Stimulated activated CD4-positive, alpha-beta T cell treated with anti-CD3 and anti-CD28 coated beads, TNF-alpha, amount 100 ng/mL, for 1 hour (primary cell): ENCODE measurements at places on chromosomes 2 and 18.
A peak's percentile ranks its signal among the peaks of the same experiment; 100 is the strongest.

GRCh38 chr2:9944330-9944758, 7.1 kb upstream of the GRHL1 start:
- DNase-seq = no peak

GRCh38 chr2:106581755-106582147, 94.6 kb downstream of the CD8B2 start:
- no peak for DNase-seq

- no peak for DNase-seq
Observed at GRCh38 chr2:142422769-142423168, 292.0 kb upstream of the LRP1B start.

- no peak for DNase-seq
Observed at GRCh38 chr2:117771969-117772630, 42.4 kb upstream of the DDX18 start.

GRCh38 chr2:60597346-60597745, 43.9 kb upstream of the BCL11A start:
- DNase-seq = no peak

DNA sequence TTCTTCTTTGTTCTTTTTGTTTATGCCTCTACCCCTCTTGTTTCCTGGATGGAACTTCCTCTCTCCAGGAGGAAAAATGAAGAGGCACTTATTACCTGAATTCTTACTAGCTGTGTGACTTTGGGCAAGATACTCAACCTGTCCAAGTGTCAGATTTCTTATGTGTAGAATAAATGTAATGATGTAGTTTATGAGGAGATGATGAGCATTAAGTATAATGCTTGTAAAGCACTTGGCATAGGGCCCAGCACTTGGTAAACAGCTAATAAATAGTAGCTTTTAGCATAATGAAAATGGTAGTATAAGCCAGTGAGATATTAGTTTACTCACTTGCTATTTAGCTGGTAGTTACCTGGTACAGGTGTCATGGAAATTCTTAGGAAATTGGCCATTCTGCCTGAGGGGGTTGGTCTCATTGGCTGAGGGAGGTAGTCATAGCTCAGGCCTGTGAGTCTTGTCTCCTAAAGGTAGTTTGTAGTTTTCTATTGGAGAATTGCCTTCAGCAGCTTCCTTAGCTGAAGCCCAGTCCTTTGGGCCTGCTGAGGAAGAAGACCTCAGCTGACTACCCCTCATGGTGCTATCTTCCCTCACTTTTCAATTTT, 133.4 kb upstream of the NABP1 start:
- no peak for DNase-seq

DNA sequence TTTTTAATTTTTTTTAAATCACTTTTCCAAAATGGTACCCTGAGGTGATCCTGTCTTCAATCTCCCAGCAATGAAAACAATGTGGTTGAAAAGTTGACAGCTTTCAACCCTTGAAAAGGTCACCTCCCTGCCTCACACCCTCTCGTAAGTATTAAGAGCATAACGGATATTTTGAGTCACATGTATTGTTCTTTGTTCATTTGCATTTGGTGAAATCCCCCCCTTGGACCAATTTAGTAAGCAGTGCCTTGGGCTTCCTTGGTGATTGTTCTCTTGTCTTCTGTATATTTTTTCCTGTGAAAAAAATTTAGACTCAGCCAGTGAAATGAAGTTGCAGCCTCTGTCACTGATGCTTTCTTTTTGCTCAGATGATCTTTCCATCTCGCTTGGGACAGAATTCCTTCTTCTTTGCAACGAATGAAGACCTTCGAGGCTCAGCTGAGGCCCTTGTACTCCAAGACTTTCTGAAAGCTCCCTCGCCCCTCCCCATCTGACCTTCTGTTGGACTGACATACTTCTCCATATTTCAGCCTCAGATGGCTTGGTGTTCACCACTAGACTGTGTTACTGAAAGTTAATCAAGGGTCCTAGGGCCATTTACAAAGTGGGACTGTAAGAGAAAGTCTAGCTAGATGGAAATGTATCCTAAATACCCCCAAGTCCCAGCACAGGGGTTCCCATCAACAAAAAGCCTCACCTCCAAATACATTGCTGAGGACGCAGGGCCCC, 158.4 kb downstream of the BCL2 start:
- DNase-seq = no peak

DNA sequence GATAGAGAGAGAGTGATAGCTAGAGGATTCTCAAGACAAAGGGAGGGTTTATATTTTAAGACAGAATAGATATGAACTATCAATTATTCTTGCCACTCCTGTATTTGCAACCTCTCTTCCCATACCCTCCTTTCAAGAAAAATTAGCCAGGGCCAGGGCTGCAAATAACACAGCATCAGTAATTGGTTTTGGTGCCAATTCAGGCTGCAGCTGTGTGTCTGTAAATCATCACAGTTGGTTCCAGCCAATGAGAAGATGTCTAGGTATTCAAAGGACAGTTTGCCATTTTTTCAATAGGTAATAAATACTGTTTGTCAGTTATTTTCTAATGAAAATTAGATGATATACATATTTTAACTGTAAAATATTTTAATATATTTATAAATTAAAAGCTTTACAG, 73.5 kb downstream of the WDPCP start:
- no peak for DNase-seq

GRCh38 chr2:69013840-69014821, 1.2 kb downstream of the ANTXR1 start:
- no peak for DNase-seq

- DNase-seq = no peak
Observed at GRCh38 chr18:76451396-76452331, 43.4 kb downstream of the ZNF516 start.

DNA sequence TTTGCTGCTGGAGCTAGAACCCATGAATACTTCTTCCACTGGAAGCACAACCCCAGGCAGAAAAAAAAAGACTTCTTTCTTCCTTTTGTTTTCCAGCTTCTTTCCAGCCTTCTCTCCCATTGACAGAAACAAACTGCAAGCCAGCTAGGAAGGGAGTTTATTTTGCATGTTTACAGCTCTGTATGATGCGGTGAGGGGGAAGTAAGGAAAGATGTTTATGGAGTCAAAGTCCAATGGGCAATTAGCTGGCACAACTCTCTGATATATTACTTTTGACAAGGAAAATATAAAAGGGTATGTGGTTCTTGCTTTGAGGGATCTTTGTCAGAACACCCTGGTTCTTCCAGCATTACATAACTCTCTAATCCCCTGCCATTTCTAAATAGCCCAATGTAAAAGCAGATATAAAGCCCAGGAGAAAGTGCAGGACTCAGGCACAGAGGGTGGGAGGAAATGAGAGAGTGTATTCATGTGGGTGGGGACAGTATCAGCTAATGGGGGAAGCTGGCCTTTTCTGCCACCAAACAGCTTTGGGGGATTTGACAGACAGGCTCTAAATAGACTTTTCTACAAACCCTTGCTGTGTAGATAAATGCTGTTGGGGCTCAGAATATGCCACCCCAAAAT, 9.3 kb upstream of the NMS start:
- DNase-seq = no peak

GRCh38 chr2:108396845-108397244, 19.1 kb downstream of the SULT1C4 start:
- DNase-seq = no peak

DNA sequence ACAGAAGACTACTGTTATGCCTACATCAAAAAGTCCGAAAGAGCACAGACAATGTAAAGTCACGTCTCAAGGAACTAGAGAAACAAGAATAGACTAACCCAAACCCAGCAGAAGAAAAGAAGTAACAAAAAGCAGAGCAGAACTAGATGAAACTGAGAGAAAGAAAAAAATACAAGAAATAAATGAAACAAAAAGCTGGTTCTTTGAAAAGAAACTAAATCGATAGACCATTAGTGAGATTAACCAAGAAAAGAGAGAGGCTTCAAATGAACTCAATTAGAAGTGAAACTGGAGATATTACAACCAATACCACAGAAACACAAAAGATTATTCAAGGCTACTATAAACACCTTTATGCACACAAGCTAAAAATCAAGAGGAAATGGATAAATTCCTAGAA, 271.8 kb downstream of the MBD2 start:
- DNase-seq = no peak

- DNase-seq = no peak
Observed at GRCh38 chr2:239277401-239278085, 123.3 kb downstream of the HDAC4 start.

DNA sequence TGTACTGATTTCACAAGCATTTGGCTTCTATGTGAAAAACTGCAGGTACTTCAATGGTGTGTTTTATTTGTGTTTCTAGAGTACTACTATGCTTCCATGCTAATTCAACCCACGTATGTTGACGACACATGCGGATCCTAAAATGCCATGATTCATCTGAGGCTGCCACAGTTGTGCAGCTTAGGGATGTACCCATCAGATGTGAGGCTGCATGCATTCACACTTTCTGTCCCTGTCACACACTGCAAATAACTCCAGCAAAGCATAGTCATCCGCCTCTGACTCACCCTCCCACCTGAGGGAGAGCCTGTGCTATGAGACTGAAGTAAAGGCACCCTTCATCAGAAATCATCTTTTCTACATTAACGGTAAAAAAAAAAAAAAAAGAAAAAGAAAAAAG, 22.1 kb upstream of the SERTAD2 start:
- peak; percentile 46 for DNase-seq

DNA sequence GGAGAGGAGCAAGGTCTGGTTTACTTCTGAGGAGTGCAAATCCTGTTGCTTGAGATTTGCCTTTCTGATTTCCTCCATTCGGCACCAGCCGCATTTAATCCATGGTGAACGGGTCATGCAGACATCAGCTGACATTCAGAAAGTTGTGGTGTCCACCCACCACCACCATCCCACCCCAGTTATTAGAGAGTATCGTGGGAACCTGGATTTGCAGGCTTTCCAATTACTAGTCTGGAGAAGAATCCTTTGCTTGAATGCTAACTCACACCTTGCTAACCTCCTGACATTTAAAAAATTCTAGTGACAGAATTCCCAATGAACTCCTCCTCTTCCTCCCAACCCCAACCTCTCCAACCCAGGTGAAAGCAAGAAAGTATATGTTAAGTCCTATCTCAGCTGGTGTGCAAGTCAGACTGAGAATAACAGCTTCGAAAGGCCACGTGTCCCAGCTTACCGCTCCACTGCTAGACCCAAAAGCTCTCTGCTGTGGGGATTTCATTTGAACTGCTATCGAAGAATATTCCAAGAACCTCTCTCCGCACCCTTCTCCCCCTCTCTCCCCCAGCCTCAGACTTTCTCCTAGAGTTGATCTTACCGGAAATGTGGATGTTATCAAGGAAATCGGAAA, 17.7 kb downstream of the BCL11A start:
- DNase-seq = no peak

DNA sequence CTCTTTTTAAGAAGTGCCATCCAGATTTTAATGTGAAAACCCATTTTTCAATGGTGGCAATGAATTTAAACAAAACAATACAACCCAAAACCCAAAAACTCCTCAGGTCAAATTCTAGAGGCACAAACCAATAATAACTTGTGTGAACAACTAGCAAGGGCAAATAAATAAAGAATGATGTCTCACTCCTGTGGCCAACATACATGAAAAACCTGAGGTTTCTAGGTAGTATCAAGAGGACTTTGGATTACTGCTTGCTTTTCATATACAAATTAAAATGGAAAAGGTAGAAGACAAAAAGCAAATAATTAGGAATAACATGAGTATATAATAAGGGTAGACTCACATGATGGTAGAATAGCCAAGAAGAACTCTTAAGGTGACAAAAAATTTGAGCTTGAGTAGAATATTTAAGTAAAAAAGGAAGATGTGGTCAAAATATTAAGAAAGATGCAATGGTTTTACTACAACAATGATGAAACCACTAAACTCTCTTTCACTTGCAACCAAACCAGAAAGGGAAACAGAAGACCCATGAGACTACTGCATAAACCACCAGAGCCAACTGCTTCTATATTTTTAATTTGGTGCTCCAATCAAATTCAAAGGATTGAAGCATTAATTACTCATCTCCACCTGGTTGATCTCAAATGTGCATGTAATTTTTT, 53.5 kb downstream of the DARS1 start:
- DNase-seq = no peak
